Left kidney (tissue), 8 donors: ENCODE measurements at places on chromosomes 2 and 18. TPM values are rescaled to one million over a fixed set of nuclear protein-coding genes. Genes with fewer than 3 reads are reported as not detected.

Gene CAPN14
- polyA plus RNA-seq: 0.13 TPM

Gene CHST9
- polyA plus RNA-seq: 5.3 TPM

Gene UGT1A10
- polyA plus RNA-seq: not detected

Gene ANKRD30B
- 0.62 TPM for polyA plus RNA-seq

Gene MOCOS
- polyA plus RNA-seq: 1.2 TPM

Gene GCG
- not detected for polyA plus RNA-seq

Gene CRYGC
- polyA plus RNA-seq: not detected

Gene NT5C1B
- polyA plus RNA-seq: 1.5 TPM

Gene KRTCAP3
- polyA plus RNA-seq: 10.7 TPM

Gene SALL3
- 9.6 TPM for polyA plus RNA-seq

Gene CFC1B
- not detected for polyA plus RNA-seq

Gene SRD5A2
- polyA plus RNA-seq: 0.13 TPM

Gene MYO7B
- 22.8 TPM for polyA plus RNA-seq

Gene CABLES1
- polyA plus RNA-seq: 24.8 TPM

Gene HOXD12
- 0.32 TPM for polyA plus RNA-seq

Gene SGPP2
- 17.4 TPM for polyA plus RNA-seq

Gene FAM228A
- 1.3 TPM for polyA plus RNA-seq

Gene TFCP2L1
- 68.0 TPM for polyA plus RNA-seq

Gene OSR1
- 6.0 TPM for polyA plus RNA-seq

Gene CNNM4
- 14.3 TPM for polyA plus RNA-seq

Gene KCNF1
- 0.95 TPM for polyA plus RNA-seq

Gene NBAS
- polyA plus RNA-seq: 67.3 TPM

Gene PLCD4
- 11.9 TPM for polyA plus RNA-seq

Gene PARD3B
- polyA plus RNA-seq: 37.4 TPM

Gene LRRC30
- 0.40 TPM for polyA plus RNA-seq

Gene POU3F3
- 83.8 TPM for polyA plus RNA-seq

Gene LHCGR
- polyA plus RNA-seq: 0.37 TPM

Gene ZNF385B
- polyA plus RNA-seq: 16.8 TPM
